ENCODE measurements at places on chromosomes 6 and 20.

- no peak for DNase-seq
These were observed 106.0 kb upstream of the CST7 start for GRCh38 chr20:24842918-24843715.

GRCh38 chr6:13522656-13523055 lies 35.3 kb upstream of the GFOD1 start:
- no peak for DNase-seq

GRCh38 chr6:137494988-137495702 lies 951 bp upstream of the OLIG3 start:
- DNase-seq, result no peak

DNA sequence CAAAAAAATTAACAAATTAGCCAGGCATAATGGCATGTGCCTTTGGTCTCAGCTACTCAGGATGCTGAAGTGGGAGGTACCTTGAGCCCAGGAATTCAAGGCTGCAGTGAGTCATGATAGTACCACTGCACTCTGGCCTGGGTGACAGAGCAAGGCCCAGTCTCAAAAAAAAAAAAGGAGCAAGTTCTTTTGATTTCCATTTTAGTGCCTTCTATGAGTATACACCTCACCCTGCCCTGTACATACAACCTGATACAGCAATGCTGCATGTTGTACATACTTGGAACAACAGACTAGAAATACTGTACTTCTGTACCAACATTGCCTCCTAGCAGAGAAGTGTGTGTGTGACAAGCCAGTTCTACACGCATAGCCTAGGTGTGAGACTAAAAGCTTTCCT lies 97.3 kb upstream of the CARMIL1 start:
- no peak for DNase-seq

- DNase-seq, result no peak
These were observed 56.0 kb downstream of the SMOC2 start for GRCh38 chr6:168496997-168497331.

DNA sequence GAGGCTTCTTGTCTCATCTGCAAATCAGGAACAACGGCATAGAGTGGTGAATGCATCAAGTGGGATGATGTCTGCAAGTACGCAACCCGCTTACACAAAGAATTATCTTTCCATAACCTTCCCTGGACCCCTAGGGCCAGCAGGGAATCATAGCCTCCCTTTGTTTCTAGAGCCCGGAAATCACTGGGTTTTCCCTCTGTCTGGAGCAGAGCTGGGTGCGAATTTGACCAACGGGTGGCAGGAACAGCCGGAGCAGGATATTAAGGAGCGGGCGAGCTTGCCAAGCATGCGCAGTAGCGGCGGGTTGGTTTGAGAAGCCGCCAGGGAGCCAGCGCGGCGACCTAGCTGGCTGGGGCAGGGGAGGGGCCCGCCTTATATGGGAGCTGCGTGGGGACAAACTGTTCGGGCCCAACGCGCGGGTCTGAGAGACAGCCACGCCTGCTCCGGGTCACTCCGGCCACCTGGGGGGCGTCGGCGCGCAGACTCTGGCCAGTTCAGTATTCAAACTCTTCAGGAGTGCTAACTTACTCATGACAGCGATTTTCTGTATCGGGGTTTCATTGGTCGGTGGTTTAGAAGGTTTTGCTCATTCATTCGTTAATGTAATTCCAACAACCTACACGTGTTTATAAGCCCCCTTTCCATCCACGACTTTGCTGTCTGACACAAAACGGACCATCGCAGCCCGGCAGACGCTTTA lies 1.6 kb upstream of the KIF16B start:
- DNase-seq, result peak; percentile 62

- no peak for DNase-seq
These were observed 19.7 kb upstream of the MTCL3 start for GRCh38 chr6:127538750-127539264.

- no peak for DNase-seq
These were observed 422.1 kb downstream of the GJA1 start for GRCh38 chr6:121857551-121857950.

DNA sequence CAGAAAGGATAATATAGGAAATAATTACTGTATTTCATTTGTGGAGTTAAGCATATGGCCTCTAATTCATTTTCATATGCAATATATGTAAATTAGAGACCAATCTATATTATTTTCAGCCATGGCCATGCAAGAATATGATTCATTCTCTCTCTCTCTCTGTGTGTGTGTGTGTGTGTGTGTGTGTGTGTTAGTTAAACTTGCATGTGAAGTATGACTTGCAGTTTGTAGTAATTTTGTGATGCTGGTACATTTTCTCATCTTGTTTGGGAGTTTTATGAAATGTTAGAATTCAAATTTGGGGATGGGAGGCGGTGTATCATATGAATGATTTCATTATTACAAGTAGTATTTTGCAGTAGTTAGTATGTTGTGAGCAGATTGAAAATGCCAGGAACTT lies 74.8 kb downstream of the JARID2 start:
- no peak for DNase-seq

DNA sequence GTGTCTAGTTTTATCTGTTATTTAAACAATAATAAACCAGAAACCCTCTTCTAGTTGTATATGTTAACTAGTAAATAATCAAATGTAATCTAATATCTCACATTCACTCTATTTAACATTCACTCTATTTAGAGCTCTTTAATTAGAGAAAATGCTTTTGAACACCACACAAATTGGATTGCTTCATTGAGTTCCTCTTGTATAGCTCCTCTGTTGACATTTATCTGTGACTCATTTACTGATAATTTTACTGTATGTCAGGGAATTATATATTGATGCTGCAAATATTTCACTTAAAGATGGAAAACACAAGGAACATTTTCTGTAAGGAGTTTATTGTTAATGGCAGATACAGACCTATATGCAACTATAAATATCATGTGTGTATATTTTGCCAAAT lies 594.6 kb downstream of the COL12A1 start:
- no peak for DNase-seq

GRCh38 chr6:52645976-52646375 lies 24.9 kb upstream of the TMEM14A start:
- DNase-seq, result no peak
